ENCODE measurements at places on chromosomes 16 and 17.

DNA sequence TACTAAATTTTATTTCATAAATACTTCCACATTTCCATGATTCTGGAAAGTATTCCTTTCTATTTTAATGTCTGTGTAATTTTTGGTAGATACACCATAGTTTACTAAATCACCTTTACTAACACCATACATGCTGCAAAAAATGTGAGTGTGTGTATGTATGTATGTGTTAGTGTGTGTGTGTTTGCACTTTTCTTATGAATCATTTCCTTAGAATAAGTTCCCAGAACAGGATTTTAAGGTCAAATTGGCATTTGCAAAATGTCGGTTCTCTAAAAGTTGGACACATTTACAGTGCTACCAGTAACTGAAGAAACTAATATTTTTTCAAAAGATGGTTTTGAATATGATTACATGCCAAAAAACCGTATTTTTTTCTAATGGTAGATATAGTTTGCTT lies 137.1 kb downstream of the CYB561 start:
- H3K27ac ChIP-seq = no peak overlapping the region
- no peaks in the 10 kb centered on the region for H3K27me3 ChIP-seq
- H3K4me3 ChIP-seq = no peak overlapping the region
- no peak for DNase-seq
- no peaks in the 10 kb centered on the region for H3K36me3 ChIP-seq
- no peaks in the 10 kb centered on the region for H3K4me1 ChIP-seq

DNA sequence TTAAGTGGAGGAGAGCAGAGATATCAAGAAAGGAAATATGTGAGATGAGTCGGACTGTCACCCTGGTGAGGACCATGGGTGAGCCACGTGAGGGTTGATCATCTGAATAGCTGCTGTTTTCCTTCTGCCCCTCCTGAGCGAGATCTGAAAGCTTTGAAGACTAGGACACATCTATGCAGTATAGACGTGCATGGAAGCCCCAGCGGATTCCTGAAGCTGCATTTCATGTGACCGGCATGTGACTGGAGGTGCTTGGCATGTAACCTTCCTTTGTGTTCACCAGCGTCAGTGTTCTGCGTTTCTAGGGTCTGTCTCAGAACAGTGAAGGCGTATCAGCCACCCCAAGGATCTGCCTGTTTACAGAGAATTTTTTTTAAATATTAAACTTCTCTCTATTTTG lies 75.1 kb downstream of the MSI2 start:
- no peak overlapping the region for H3K27ac ChIP-seq
- no peak overlapping the region for H3K4me3 ChIP-seq
- H3K27me3 ChIP-seq = no peaks in the 10 kb centered on the region

- no peak for DNase-seq
- H3K4me3 ChIP-seq = no peak overlapping the region
- H3K27me3 ChIP-seq = no peaks in the 10 kb centered on the region
Observed at GRCh38 chr17:64087252-64088005, 42.5 kb downstream of the ERN1 start.

- no peaks in the 10 kb centered on the region for H3K4me1 ChIP-seq
- H3K4me3 ChIP-seq = no peak overlapping the region
- H3K27me3 ChIP-seq = no peaks in the 10 kb centered on the region
- no peak overlapping the region for H3K27ac ChIP-seq
Observed at GRCh38 chr17:79353016-79353415, 257.8 kb downstream of the RBFOX3 start.

DNA sequence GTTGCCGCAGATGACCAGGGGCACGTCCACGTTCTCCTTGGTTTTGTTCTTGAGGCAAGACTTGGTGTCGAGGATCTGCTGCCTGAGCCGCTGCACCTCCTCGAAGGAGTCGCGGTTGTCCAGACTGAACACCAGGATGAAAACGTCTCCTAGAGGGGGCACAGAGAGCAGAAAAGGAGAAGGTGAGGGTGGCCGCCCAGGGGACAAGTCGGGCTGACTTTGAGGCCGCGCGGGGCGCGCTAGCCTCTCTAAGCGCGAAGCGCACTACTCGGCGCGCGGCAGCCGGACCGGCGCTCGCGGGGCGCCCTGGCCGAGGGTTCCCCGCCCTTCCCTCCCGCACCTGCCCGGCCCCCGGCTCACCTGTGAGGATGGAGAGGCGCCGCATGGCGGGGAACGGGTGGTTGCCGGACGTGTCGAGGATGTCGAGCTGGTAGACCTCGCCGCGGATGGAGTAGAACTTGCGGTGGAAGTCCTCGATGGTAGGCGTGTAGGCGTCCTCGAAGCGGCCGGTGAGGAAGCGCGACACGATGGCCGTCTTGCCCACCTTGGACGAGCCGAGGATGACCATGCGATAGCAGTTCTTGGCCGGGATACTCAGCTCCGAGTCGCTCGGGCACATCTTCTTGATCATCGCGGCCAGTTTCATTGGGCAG lies 533 bp downstream of the RASD1 start:
- peak overlapping the region; percentile 15 for H3K27ac ChIP-seq
- DNase-seq = no peak
- no peaks in the 10 kb centered on the region for H3K27me3 ChIP-seq

- H3K27ac ChIP-seq = no peak overlapping the region
- no peaks in the 10 kb centered on the region for H3K27me3 ChIP-seq
- H3K4me3 ChIP-seq = no peak overlapping the region
Observed at GRCh38 chr17:5883775-5884665, 186.2 kb upstream of the WSCD1 start.

- no peaks in the 10 kb centered on the region for H3K36me3 ChIP-seq
- H3K27me3 ChIP-seq = no peaks in the 10 kb centered on the region
- DNase-seq = no peak
- no peak overlapping the region for H3K4me3 ChIP-seq
Observed at GRCh38 chr16:83552930-83553329, 254.8 kb upstream of the HSBP1 start.

DNA sequence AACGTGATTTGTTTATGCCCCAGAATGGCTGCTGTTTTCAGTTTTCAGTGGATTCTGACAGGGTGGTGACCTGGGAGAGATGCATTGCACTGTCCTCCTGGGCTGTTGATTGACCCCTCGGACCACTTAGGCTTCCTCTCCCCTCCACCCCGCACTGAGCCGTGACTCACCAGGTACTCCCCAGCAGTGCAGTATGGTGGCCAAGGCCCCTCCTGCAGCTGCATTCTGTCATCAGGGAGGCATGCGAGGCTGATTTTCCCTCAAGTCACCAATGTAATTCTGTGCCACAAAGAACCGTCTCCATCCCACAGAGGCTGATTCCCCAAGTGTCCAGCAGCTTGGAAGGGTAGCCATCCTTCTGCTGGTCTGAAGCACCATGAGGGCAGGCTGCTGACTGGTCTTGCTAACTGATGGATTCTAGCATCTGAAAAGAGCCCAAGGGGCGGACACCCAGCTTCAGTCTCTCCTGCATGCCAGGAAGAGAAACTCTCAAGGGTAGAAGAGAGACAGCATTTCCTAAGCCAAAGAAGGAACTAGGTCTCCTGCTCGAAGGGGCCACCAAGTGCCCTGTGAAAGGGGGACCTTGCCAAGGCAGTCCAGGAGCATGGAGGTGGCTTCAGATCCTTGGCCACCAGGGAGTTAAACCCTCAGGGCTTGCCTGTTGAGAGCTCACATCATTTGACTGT lies 148.1 kb downstream of the SOCS1 start:
- H3K4me1 ChIP-seq = peaks cover 29% of the 10 kb centered on the region
- no peak overlapping the region for H3K27ac ChIP-seq
- H3K36me3 ChIP-seq = no peaks in the 10 kb centered on the region
- no peak for DNase-seq
- no peak overlapping the region for H3K4me3 ChIP-seq
- H3K27me3 ChIP-seq = no peaks in the 10 kb centered on the region

- H3K27me3 ChIP-seq = no peaks in the 10 kb centered on the region
- no peak overlapping the region for H3K27ac ChIP-seq
- no peak for DNase-seq
- no peaks in the 10 kb centered on the region for H3K36me3 ChIP-seq
Observed at GRCh38 chr17:55726440-55726839, 3.8 kb upstream of the TMEM100 start.

DNA sequence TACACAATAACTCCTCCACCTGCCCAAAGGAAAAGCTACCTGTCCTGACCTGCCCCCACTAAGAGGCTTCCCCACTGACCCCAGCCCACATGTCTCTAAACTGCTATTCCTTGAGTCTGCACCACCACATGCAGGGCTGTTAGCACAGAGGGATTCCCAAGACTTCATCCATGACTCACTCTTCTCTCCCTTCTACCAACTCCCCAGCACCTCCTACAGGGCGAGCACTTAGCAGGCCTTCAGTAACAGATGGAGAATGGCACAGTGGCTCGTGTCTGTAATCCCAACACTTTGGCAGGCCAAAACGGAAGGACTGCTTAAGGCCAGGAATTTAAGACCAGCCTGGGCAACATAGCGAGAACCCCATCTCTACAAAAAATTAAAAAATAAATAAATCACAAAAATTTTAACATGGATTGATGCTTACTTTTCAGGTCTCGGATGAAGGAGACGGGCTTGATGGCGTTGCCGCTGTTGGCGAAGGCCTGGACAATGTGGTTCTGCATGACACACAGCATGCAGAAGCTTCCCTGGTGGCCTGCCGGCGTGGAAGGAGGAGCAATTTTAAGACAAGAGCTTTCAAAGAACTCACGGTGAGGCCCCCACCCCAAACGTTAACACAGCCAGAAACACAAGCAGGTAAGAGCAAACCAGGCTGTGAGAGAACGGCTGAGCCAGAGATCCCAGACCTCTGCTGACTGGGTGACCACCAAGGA lies 12.0 kb downstream of the USP36 start:
- H3K27me3 ChIP-seq = no peaks in the 10 kb centered on the region
- no peak overlapping the region for H3K4me3 ChIP-seq
- peaks cover 78% of the 10 kb centered on the region for H3K36me3 ChIP-seq
- H3K4me1 ChIP-seq = no peaks in the 10 kb centered on the region

GRCh38 chr16:73545755-73546154 lies 497.8 kb upstream of the ZFHX3 start:
- no peak overlapping the region for H3K4me3 ChIP-seq
- H3K4me1 ChIP-seq = no peaks in the 10 kb centered on the region
- peaks cover 6% of the 10 kb centered on the region for H3K27me3 ChIP-seq
- H3K27ac ChIP-seq = no peak overlapping the region
- DNase-seq = no peak

GRCh38 chr16:8920645-8921346 lies 38.6 kb downstream of the LITAFD start:
- H3K4me3 ChIP-seq = no peak overlapping the region
- H3K36me3 ChIP-seq = peaks cover 76% of the 10 kb centered on the region
- DNase-seq = no peak
- peaks cover 56% of the 10 kb centered on the region for H3K4me1 ChIP-seq
- no peaks in the 10 kb centered on the region for H3K27me3 ChIP-seq

- H3K4me3 ChIP-seq = no peak overlapping the region
- H3K27ac ChIP-seq = no peak overlapping the region
- no peaks in the 10 kb centered on the region for H3K27me3 ChIP-seq
- peaks cover 5% of the 10 kb centered on the region for H3K36me3 ChIP-seq
- peaks cover 44% of the 10 kb centered on the region for H3K4me1 ChIP-seq
Observed at GRCh38 chr16:24755201-24755874, 25.9 kb downstream of the TNRC6A start.

DNA sequence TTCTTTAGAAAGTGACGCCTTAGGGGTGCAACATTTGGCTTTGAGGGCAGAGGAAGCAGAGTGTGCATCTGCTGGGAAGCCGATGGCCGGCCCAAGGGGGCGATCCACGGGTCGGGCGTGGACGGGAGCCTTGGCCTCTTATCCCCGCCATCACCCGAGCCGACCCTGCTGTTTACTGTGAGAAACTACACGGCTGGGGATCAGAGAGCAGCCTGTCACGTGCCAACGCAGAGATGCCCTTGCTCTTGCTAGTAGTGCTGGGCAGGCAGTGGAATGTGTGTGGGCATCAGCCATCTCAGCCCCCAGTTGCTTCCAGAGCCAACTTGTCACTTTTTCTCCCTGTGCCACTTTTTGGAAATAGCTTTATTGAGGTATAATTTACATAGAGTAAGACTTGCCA lies 26.7 kb upstream of the ITGB4 start:
- peaks cover 56% of the 10 kb centered on the region for H3K36me3 ChIP-seq
- H3K4me3 ChIP-seq = no peak overlapping the region
- H3K27ac ChIP-seq = no peak overlapping the region
- H3K27me3 ChIP-seq = no peaks in the 10 kb centered on the region
- peaks cover 3% of the 10 kb centered on the region for H3K4me1 ChIP-seq

GRCh38 chr16:24993722-24994686 lies 21.2 kb downstream of the ARHGAP17 start:
- no peaks in the 10 kb centered on the region for H3K27me3 ChIP-seq

GRCh38 chr16:10111156-10111761 lies 71.0 kb downstream of the GRIN2A start:
- no peak overlapping the region for H3K27ac ChIP-seq
- no peak overlapping the region for H3K4me3 ChIP-seq
- H3K27me3 ChIP-seq = no peaks in the 10 kb centered on the region
- no peaks in the 10 kb centered on the region for H3K4me1 ChIP-seq

GRCh38 chr17:61129267-61130254 lies 270.1 kb upstream of the TBX2 start:
- no peaks in the 10 kb centered on the region for H3K4me1 ChIP-seq
- H3K27me3 ChIP-seq = no peaks in the 10 kb centered on the region
- H3K36me3 ChIP-seq = no peaks in the 10 kb centered on the region

- H3K36me3 ChIP-seq = no peaks in the 10 kb centered on the region
- peak within 1 kb of the TSS; percentile 45 for H3K4me3 ChIP-seq
- DNase-seq = no peak
- H3K27ac ChIP-seq = no peak within 1 kb of the TSS
Observed at GRCh38 chr16:29899516-29900101, at the start of gene SEZ6L2. SEZ6L2 (minus strand) TSS chr16:29899550; CDS start chr16:29899019, 531 bp downstream.

- H3K36me3 ChIP-seq = peaks cover 36% of the 10 kb centered on the region
- no peak overlapping the region for H3K27ac ChIP-seq
- no peak overlapping the region for H3K4me3 ChIP-seq
- DNase-seq = peak; percentile 73
Observed at GRCh38 chr17:40355123-40355803, 9.3 kb downstream of the GJD3 start.

Data from CD4-positive, alpha-beta memory T cell (primary cell).